ENCODE measurements at places on chromosomes 2 and 18.

DNA sequence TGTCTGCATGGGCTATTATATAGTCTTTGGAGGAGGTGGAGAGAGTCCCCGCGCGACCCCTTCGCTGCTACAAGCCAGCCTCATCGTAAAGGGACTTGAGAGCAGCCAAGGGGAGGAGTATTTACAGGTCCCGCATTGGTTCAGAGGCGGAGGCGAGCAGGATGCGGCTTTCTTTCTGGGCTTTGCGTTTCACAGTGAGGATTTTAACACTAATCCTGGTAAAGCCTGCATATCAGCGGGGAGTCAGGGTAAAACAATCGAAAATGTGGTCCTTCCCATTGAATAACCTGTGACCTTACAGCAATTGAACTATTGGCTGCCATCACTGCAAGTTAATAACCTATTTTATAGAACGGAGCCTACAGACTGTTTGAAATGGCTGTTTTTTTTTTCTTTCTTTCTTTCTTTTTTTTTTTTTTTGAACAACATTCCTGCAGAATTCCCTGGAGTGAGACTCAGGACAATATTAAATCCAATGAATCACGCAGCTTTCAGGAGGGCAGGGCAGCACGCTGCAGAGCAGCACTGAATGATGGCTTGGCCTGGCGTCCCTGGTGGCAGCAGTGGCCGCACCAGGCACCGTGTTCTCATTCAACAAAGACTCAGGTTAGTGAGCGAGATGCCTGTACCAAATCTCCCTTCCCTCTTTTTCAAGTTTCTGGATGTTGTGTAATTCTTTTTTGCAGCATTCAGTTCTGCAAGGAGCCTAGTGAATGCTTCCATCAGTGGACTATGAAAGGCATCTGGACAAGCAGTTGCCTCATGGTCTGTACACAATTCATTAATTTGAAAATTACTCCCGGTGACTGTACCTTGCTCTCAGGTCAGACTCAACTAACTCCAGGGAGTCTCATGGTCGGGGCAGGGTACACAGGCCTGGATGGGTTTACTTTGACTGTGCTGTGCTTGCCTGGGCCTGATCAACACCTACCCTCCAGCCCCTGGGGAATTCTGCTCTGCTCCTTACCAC, 19.8 kb downstream of the SMIM21 start:
- DNase-seq, result peak; percentile 7

DNA sequence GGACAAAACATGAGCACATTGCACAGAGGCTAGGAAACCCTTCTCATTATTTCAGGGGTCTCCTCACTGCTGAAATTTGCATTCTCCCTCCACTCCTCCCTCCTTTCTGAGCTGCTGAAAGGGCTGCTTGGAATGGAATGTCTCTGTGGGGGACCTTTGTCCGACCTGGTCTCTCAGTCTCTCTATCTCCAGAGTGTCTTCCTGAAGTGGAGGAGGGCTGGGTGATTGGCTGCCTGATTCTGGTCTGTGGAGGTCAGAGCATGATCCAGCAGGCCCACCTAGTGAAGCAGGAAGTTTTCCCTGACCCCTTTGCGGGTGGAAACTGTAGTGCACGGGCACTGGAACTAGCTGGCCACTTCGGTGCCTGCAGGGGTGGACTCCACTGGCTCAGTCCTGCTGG, 560.5 kb upstream of the HS6ST1 start:
- DNase-seq, result no peak

GRCh38 chr2:40346535-40347354, 105.1 kb downstream of the SLC8A1 start:
- DNase-seq, result peak; percentile 33

GRCh38 chr2:33372940-33373553, 103.4 kb upstream of the RASGRP3 start:
- DNase-seq, result peak; percentile 55

GRCh38 chr2:120014226-120014980, 1.5 kb downstream of the EPB41L5 start:
- DNase-seq, result no peak

DNA sequence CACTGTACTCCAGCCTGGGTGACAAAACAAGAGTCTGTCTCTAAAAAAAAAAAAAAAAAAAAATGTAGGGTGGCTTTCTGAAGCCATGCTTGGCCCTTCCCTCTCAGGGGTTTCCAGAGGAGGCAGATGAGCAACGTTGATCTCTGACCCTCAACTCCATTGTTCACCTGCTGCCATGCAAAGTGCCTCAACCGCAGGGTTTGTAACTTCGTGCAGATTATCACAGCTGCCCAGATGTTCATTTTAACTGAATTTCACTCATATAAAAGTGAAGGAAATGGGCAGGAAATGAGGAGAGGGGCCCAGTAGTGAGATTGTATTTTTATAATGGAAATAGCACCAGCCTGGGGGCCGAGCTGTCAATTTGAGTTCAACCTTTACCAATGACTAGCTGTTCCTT, 14.9 kb upstream of the B3GNT2 start:
- DNase-seq, result no peak

DNA sequence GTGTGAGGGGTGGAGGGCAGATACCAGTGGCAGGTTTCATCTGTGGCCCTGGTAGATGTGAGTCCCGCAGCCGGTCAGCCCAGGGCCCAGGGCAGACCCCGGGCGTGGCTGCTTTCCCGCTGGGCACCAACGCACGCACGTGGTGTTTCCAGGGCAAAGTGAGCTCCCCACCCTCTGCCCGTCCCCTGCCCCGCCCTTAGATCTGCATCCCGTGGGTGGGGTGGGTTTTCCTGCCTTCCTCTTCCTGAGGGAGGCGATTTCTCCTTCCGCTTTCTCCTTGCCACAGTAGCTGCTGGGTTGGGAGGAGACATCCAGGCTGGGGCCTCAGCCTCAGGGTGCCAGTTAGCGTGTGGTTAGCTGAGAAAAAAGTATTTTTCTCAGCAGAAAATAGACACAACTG, 49.6 kb downstream of the ODC1 start:
- DNase-seq, result no peak

DNA sequence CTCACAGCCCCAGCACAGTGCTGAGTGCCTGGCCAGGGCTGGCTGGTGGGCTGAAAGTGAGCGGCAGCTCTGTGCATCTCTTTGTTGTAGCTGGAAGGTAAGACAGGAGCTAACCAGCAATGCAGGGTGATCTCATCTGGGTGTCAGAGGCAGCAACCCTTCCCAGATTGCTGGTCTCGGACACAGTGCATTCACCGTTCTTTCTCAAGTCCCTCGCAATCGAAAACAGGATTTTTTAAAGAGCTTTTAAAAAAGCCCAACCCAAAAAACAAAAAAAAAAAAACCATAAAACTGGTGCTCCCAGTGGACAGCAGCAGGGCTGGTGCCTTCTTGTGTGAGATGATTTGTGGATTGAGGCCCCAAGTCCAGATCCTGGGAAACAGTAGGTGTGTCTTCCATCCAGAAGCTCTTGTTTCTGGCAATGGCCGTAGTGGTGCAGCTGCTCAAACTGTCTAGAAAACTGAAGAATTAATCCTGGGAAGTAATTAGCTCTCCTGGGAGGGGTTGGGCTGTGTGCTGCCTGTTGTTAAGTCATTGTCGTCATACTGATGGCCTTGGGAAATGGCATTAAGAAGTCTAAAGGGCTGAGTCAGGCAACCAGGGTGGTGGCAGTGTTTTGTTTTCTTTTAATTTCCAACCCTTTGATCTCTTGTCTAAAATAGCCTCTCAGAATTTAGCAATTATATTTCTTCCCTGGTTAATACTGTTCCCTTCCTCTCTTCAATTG, 156.7 kb downstream of the KLHL29 start:
- DNase-seq, result no peak

- DNase-seq, result no peak
Measured at GRCh38 chr2:3674066-3674845, 16.3 kb downstream of the ALLC start.

GRCh38 chr2:238285653-238286082, 2.7 kb downstream of the PER2 start:
- DNase-seq, result peak; percentile 93

GRCh38 chr2:233445152-233445830, 91.0 kb downstream of the DGKD start:
- no peak for DNase-seq

GRCh38 chr2:232286001-232286868, 92.3 kb upstream of the ALPP start:
- DNase-seq, result no peak

- peak; percentile 18 for DNase-seq
Measured at GRCh38 chr2:204900910-204901309, 355.6 kb downstream of the PARD3B start.

DNA sequence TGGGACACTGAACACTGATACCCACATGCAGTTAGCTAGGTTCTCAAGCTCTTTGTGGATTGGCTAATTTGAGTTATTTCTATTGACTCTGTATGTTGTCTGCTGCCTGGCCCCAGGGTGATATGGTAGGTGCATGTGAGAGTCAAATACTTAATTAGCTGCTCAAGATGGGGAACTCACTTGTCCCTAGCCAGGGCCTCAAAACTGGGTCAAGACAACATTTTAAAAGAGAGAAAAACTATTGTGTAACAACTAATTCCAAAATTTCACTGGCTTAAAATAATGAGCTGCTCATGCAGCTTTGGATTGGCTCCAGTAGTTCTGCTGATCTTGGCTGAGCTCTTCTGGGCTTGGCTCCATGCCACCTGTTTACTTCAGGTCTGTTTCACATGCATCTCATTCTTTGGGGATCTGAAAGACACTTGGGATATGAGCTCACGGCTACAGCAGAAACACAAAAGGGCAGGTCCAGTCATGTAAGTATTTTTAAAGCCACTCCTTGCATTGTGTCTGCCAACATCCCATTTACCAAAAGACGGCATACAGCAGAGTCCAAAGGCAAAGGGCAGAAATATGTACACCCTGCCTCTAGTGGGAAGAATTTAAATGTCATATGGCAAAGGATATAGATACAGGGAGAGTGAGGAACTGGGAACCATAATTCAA, 716.8 kb downstream of the SUCLG1 start:
- DNase-seq, result peak; percentile 63

- no peak for DNase-seq
Measured at GRCh38 chr2:129733041-129733440, 246.4 kb upstream of the RAB6C start.

Data from fibroblast of pulmonary artery (primary cell).